ENCODE measurements at places on chromosomes 6 and 20. TPM values are rescaled to one million over a fixed set of nuclear protein-coding genes. Genes with fewer than 3 reads are reported as not detected.

GRCh38 chr6:85405853-85406198 is 44.1 kb upstream of the NT5E start:
- no peak for DNase-seq

- DNase-seq = no peak
These were observed 57.6 kb downstream of the PLCB4 start for GRCh38 chr20:9126527-9126926.

DNA sequence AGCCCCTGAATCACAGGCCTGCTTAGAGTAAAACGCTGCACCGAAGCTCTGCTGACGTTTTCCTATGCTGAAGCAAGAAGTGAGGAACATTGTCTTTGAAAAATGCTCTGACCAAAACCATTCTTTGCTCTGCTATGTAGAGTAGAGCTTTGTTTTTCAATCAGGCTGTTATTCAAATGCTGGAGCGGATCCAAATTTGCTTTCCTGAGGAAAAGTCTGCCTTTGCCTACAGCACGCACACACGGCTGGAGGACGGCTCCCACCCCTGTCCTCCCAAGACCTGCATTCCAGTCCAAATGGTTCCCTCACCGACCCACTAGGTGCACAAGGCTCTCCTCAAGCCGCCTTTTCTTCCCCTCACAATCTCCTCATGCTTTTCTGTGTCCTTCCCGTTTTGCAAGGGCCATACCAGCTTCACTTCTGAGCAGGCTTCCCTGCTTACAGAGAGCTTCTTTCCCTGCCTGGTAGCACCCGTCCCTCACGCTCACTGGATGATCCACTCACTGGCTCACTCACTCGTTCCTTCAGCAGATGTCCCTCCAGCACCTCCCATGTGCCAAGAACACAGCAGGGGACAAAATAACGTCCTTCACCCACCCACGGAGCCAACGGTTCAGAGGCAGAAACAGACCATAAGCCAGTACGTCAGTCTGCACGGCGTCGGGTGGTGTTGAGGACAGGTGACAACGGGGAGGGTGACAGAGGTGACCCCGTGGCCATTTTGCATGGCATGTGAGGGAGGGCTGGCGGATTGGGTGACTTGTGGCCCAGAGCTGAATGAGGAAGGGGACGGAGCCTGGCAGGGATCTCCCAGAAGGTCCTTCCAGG is 137.9 kb upstream of the NEDD9 start:
- no peak for DNase-seq

GRCh38 chr20:50385733-50386640 is 124.2 kb upstream of the PTPN1 start:
- DNase-seq = peak; percentile 87

- DNase-seq = no peak
These were observed 208.3 kb downstream of the TASP1 start for GRCh38 chr20:13430346-13431002.

GRCh38 chr20:63706852-63707557 is 771 bp downstream of the ARFRP1 start:
- DNase-seq = peak; percentile 81

GRCh38 chr20:25250508-25250907 is 2.6 kb downstream of the PYGB start:
- no peak for DNase-seq

DNA sequence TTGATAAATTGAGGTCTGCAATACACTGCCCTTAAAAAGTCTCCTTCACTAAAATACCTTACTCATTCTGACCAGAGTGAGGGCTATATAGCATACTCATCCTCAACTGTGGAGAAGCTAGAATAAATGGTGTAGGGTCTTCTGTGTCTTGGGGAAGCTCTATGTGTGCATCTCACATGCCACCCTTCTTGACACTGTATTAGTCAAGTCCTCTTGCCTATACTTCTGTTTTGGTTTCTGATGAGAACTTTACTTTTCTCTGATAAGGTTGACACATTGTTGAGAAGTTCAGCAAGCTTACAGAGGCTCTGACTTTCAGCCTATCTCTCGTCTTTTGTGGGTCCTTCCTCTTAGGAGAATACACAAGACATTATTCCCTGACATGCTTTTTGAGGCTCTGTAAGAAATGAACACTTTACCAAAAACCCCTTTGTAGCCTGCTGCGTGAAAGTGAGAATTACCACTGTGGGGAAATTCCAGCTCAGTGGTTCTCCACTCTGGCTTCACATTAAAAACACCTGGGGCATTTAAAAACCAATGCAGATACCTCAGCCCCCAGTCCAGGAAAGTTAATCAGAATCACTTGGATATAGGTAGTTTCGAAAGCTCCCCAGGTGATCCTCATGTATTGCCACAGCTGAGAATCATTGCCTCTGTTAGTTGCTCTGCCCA is 372.1 kb upstream of the HS3ST5 start:
- no peak for DNase-seq

GRCh38 chr6:93318121-93318520 is 101.2 kb downstream of the EPHA7 start:
- no peak for DNase-seq

DNA sequence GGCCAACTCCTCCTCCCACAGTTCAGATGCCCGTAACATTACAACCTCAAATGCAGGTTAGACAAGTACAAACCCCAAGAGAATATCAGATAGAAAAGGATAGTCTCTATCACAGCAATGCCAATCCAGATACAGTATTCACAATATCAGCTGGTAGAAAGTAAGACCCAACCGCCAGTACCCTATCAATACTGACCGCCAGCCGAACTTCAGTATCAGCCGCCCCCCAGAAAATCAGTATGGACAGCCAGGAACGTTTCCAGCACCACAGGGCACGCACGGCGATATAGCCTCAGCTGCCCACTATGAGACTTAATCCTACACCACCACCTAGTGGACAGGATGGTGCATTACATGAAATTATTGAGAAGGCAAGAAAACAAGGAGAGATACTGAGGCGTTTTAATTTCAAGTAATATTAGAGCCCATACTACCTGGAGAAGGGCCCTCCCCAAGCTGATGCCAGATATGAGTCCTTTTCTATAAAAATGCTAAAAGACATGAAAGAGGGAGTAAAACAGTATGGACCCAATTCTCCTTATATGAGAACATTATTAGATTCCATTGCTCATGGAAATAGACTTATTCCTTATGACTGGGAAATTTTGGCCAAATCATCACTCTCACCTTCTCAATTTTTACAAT is 17.6 kb upstream of the EIF2S2 start:
- peak; percentile 34 for DNase-seq

- no peak for DNase-seq
These were observed 65.2 kb downstream of the THBS2 start for GRCh38 chr6:169188475-169188874.

- DNase-seq = no peak
These were observed 137.3 kb upstream of the PDE10A start for GRCh38 chr6:165800337-165800736.

DNA sequence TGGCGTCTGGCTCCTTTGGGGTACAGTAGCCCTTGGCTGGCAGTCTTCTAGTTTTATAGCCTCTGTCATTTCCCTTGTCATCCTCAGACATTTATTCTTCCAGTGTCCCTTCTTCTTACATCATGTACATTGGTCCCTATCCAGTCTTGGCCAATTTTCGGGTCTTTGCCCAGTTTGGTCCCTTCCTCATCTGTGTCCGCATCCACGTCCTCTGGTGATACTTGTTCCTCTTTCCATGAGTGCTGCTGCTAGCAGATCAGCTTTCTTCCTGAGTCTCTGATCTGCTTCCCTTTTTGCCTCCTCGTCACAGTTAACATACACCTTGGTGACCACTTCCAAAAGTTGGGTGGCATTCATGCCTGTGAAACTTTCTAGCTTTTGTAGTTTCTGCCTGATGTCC is 86.2 kb upstream of the GPR6 start:
- no peak for DNase-seq

DNA sequence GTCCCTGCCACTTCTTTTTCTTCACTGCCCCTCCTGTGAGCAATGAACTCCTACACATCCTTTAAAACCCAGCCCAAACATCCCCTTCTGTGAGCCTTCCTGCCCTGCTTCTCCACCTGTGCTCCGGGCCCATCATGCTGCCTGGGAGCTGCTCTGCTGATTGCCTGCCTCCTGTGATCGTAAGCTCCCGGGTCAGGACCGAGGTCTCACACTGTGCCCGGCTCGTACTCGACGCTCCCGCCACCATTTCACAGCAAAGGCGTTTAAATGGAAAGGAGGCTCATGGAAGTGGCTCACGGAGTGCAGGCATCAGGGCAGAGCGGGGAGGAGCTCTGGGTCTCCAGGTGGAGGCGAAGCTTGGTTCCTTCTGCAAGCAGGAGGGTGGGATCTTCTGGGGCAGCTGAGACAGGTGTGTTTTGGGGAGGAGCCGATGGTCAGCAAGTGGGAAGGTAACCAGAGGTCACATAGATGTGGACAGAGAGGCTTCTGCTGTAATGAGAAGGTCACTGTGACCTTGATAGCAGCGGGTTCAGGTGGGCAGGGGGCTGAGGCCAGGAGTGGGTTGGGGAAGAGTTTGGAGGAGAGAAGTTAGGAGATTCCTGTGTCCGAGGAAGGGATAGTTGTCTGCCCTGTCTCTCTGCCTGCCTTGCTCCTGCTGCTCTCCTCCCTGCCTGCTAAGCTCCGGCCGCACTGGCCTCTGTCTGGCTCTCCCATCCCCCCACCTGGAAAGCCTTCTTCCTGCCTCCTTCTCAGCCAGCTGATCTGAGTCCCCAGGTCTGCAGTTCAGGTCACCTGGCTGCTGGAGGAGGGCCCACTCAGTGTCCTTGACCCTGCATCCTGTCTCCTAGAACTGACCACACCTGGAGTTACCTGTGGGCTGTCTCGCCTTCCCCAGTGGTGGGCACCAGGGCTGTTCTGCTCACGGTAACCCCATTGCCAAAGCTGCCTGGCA is 52.7 kb upstream of the FRMD1 start:
- DNase-seq = peak; percentile 4

DNA sequence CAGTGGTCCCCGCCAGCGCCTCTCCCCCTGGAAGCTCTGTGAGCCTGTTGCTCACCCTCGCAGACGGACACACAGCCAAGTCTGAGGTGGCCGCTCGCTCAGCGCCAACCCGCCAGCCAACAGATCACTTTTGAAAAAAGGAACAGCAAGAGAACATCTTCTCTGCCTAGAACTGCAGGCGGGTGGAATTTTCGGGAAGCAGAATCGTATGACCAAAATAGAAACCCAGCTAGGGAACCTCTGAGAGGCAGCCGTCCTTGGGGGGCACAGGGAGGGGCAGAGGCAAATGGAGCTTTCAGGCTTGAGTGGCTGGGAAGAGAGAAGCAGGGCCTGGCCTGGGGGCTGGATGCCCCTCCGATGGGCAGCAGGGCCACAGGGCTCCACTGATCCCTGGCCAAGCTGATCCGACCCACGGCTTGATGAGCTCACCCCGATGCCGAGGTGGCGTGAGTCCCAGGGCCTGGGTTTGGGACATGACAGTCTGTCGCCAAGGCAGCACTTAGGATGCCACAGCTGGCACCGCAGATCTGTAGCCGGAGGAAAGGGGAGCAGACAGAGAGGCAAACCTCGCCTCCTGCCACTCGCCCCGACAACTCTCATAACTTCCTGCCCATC is 9.8 kb downstream of the NFATC2 start:
- DNase-seq = peak; percentile 64

DNA sequence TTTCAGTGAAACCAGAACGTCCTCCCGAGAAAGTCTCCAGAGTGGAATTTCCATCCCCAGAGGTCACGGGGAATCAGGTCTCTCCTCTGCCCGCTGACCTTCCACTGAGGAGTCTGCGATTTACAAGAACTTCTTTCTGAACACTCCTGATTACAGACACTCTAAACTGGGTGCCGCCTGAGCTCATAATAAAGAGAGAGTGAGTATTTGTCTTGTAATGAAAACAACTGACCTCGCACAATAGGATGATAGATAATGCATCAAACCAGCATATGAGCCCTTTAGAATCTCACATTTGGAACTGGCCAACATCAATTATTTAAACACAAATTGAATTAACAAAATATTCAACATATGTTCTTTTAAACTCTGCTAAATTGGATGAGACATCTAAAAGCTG is 47.5 kb downstream of the DLL1 start:
- DNase-seq = no peak

GRCh38 chr20:50610212-50610718 is 81.1 kb downstream of the RIPOR3 start:
- DNase-seq = no peak

DNA sequence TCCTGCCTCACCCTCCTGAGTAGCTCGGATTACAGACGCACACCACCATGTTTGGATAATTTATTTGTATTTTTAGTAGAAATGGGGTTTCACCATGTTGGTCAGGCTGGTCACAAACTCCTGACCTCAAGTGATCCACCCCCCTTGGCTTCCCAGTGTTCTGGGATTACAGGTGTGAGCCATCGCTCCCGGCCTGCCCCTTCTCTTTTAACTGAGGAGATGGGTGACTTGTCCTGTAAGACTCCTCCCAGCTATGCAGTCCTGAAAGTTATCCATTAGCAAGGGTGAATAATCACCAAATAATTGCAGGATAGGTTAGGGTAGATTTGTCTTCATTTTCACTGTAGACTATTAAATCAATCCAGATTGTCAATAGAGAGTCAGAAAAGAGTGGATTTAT is 40.5 kb upstream of the JARID2 start:
- no peak for DNase-seq

DNA sequence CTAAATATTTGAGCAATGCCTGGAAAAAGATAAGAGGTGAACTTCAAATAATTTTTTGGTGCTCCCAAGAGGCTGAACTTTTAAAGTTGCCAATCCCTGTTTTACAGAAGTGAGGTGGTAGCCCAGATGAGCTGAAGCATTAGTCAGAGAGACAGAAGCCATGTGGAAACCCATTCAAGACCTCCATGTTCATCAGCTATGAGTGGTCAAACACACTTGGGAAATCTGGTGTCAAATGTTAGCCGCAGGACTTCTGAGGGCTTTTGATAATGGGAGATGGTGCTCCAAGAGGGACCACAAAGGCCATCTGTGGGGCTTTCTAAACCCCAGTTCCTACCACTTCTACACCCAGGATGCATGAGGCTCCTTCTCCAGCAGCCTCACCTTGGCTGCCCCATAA is 77.5 kb upstream of the MRPS10 start:
- DNase-seq = no peak

MYCT1 gene
- total RNA-seq = 0.64 TPM

RNF8 gene
- 14.0 TPM for total RNA-seq

PTK6 gene
- not detected for total RNA-seq

NRN1 gene
- total RNA-seq = not detected

ASCC3 gene
- 50.0 TPM for total RNA-seq

SLC17A1 gene
- total RNA-seq = 0.71 TPM

WFDC12 gene
- not detected for total RNA-seq

DYNLT2 gene
- 6.8 TPM for total RNA-seq

PEX6 gene
- total RNA-seq = 9.9 TPM

ABHD16B gene
- total RNA-seq = not detected
